Activated effector memory CD4-positive, alpha-beta T cell treated with Interleukin-2 at 50 U/mL for 16 hours (primary cell): ENCODE measurements at places on chromosomes 13 and 19.

DNA sequence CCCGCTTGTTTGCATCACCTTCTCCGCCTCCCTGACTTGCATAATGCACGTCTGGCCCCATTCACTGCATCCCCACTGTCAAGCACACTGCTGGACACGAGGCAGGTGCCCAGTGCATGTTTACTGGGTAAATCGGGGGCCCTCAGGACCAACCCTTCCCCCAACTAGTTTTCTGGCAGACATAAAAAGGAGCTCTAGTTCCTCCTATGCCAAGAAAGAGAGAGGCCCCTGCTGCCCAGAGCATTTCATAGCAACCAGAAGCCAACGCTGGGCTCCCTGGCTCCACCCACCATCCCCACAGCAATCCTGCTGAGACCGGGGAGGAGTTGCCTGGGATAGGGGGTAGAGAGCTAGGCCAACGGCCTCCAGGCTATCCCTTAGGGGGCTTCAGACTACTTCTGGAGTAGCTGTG is 23.2 kb downstream of the ANKRD27 start:
- DNase-seq: no peak

GRCh38 chr13:98261165-98261702 is 84.2 kb upstream of the RNF113B start:
- no peak for DNase-seq

GRCh38 chr19:54062643-54063042 is 1.1 kb downstream of the VSTM1 start:
- no peak for DNase-seq

GRCh38 chr19:6210721-6211600 is 68.8 kb downstream of the MLLT1 start:
- no peak for DNase-seq

GRCh38 chr19:29404951-29405727 is 120.7 kb upstream of the VSTM2B start:
- DNase-seq: no peak

DNA sequence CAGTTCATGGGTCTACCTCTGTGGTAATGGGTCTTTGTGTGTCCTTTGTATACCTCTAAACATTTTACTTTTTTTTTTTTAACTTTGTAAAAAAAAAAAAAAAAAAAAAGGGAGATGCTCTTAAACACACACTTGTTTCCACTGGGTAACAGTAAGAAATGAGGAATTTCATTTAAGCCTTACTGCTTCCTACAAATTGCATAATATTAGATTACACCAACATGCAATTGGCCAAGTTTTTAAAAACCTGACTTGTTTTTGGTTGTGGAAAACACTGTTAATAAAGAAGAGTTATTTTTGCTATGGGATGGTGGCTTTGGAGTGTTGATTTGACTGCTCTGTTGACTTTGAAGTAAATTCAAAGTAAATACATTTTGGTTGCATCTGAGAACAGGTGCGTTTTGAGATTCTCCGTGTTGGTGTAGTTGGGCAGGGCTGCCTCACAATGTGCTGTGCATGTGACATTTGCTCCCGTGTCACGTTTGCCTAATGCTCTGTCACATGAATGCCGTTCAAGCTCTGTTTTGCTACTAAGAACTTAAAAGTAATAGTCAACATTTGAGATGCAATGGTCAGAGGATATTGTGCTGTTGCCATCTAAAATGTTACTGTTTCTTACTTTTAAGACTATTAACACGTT is 202.4 kb downstream of the LMO7 start:
- DNase-seq: no peak

DNA sequence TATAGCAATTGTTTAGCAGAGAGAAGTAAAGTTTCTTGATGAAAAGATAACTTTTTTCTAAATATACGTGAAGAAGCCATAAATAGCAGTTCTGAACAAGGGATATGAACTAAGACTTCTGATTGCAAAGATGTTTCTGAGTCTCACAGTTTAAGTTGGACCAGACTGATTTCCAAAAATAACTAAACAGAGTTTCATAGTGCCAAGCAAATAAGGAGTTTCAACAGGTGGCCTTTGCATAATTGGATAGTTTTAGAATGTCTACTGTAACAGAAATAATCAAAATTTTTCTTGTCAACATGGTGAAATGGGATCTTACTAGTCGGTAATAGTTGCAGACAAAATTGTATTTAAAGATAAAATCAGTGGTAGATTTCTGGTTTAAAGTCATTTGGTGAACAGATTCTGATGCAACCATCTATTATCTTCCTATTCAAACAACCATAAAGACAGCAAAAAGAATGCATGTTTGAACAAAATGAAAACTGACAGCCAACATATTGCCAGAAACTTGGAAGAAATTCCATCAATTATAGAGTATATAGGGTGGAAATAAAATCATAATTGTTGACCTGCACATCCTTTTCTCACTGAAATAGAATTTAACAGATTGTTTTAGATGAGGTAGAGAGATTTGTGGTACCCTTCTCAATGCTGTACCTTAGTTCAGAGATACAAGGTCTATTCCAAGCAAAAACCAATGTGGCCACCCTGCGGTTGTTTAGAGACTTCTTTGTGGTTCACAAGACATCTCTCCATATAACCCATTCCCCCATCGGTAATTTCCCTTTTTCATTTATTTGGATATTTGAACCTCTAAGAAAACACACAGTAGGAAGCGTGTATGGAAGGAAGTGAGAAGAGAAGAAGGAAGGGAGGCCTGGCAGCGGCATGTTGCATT is 275.3 kb downstream of the COG6 start:
- no peak for DNase-seq
